Endothelial cell of umbilical vein (primary cell): ENCODE measurements at places on chromosomes 2 and 18. TPM values are rescaled to one million over a fixed set of nuclear protein-coding genes. Genes with fewer than 3 reads are reported as not detected.
A peak's percentile ranks its signal among the peaks of the same experiment; 100 is the strongest.

DNA sequence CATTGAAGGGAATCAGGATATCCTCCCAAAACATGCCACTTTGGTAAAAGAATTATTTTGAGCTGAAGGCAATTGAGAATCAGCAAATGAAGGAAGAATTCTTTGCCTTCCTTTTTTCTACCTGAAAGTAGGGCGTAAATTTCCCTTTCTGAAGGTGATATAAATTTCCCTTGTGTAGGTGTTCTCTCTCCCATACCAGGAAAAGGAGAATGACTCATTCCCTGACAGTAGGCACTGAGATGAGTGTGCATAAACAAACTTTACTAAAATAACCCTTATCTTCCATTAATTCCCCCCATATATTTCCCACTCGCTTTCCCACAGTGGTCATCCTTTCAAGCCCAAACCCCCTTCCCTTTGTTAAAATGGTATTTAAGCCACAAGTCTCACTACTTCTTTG, 1339.0 kb downstream of the LRP1B start:
- H3K4me1 ChIP-seq, result no peaks in the 10 kb centered on the region
- H3K27me3 ChIP-seq, result no peaks in the 10 kb centered on the region
- H3K27ac ChIP-seq, result no peak overlapping the region

The DCDC2C gene
- total RNA-seq, result not detected in 2 replicates

The ATOH8 gene
- 12.7 and 12.8 TPM in 2 replicates for total RNA-seq

The DYSF gene
- 134 and 152 TPM in 2 replicates for total RNA-seq

- H3K27me3 ChIP-seq, result no peaks in the 10 kb centered on the region
- no peak for DNase-seq
- H3K27ac ChIP-seq, result no peak overlapping the region
- no peaks in the 10 kb centered on the region for H3K36me3 ChIP-seq
- no peak overlapping the region for H3K4me3 ChIP-seq
- H3K4me1 ChIP-seq, result peaks cover 37% of the 10 kb centered on the region
Measured at GRCh38 chr2:100783987-100784386, 36.0 kb upstream of the NPAS2 start.

The GIGYF2 gene
- 54.2 and 56.4 TPM in 2 replicates for total RNA-seq

GRCh38 chr2:120887741-120888231, 152.1 kb downstream of the GLI2 start:
- no peak overlapping the region for H3K4me3 ChIP-seq
- no peak overlapping the region for H3K27ac ChIP-seq
- H3K4me1 ChIP-seq, result no peaks in the 10 kb centered on the region
- peaks cover 10% of the 10 kb centered on the region for H3K27me3 ChIP-seq
- no peak for DNase-seq

The SERPINB11 gene
- total RNA-seq, result not detected in 2 replicates

The ESCO1 gene
- 9.1 and 12.0 TPM in 2 replicates for total RNA-seq

DNA sequence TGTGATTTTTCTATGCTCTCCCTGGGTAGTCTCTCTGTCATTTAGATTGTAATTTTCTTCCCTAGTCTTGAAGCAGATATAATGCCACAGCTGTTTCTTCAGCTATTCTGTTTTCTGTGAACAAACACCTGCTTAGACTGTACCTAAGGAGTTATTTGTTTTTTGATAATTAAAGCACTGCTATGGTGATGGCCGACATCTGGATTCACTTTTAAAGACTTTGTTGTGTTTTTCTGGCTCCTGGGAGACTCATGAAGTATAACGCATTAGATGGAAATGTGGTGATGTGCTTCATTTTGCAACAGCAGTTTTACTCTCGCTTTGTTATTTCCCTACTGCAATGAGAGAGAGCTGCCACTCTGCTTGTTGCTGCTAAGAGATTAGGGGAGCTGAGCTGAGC, 15.7 kb upstream of the C2orf69 start:
- H3K36me3 ChIP-seq, result no peaks in the 10 kb centered on the region
- H3K27ac ChIP-seq, result no peak overlapping the region
- no peaks in the 10 kb centered on the region for H3K27me3 ChIP-seq

- no peak overlapping the region for H3K4me3 ChIP-seq
- no peaks in the 10 kb centered on the region for H3K36me3 ChIP-seq
- no peaks in the 10 kb centered on the region for H3K27me3 ChIP-seq
- H3K27ac ChIP-seq, result peak overlapping the region; percentile 73
Measured at GRCh38 chr2:188381614-188382013, 89.9 kb downstream of the GULP1 start.

DNA sequence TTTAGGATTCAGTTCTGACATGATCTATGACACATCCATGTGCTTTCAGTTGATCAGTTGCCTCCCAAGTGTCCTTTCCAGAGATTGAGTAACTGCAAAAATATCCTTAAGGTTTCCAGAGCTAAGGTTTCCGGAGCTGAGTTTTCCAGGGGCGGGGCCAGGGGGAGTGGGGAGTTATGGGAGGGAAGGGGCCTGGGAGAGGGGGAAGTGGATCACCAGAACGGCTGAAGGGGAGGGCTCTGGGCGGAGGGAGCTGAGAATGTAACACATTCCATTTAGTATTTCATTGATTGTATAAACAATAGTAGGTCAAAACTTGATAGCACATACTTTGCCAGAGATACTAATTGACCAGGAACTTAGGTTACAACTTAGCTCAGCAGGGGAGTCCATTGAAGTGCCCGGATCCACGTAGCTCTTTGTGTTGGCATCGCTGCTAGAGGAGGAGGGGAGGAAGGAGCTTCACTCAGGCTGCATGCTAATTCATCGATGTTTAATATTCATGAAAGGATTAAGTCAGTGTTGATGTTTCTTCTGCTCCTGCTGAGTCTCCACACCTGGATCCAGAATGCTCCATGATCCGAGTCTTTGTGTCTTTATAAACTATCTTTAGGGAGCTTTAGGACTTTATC, 289.8 kb downstream of the ALPK2 start:
- H3K4me1 ChIP-seq, result peaks cover 15% of the 10 kb centered on the region
- peak; percentile 73 for DNase-seq
- peaks cover 5% of the 10 kb centered on the region for H3K36me3 ChIP-seq
- peak overlapping the region; percentile 25 for H3K27ac ChIP-seq
- no peaks in the 10 kb centered on the region for H3K27me3 ChIP-seq
- peak overlapping the region; percentile 15 for H3K4me3 ChIP-seq

The C2orf66 gene
- total RNA-seq, result 0.27 and 0.39 TPM in 2 replicates

The CCBE1 gene
- total RNA-seq, result not detected in 2 replicates

DNA sequence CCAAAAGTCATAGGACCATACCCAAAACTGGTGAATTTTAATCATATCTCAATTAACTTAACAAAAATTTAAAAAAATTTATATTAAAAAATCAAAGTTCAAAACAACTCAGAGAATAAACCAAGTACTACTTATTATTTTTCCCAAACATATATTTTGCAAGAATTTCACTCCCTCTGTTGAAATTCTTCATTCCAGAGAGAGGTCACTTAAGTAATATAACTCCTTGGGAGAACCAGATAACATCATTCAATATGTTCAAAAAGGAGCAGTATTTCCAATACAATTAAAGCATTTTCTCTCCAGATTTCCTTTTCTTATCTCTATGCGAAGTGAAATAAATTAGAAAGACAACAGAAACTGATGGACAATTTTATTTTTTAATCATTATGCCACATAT, 165.9 kb upstream of the RND3 start:
- H3K27ac ChIP-seq, result no peak overlapping the region
- no peaks in the 10 kb centered on the region for H3K36me3 ChIP-seq
- DNase-seq, result no peak
- H3K4me3 ChIP-seq, result no peak overlapping the region
- no peaks in the 10 kb centered on the region for H3K27me3 ChIP-seq
- no peaks in the 10 kb centered on the region for H3K4me1 ChIP-seq

GRCh38 chr2:31228717-31229116, 5.2 kb upstream of the EHD3 start:
- no peaks in the 10 kb centered on the region for H3K4me1 ChIP-seq
- no peak overlapping the region for H3K4me3 ChIP-seq
- H3K27me3 ChIP-seq, result peaks cover 6% of the 10 kb centered on the region
- no peaks in the 10 kb centered on the region for H3K36me3 ChIP-seq

The RNF144A gene
- total RNA-seq, result 19.7 and 28.8 TPM in 2 replicates

The FER1L5 gene
- total RNA-seq, result not detected in 2 replicates

The XIRP2 gene
- total RNA-seq, result 0.18 and 0.66 TPM in 2 replicates

DNA sequence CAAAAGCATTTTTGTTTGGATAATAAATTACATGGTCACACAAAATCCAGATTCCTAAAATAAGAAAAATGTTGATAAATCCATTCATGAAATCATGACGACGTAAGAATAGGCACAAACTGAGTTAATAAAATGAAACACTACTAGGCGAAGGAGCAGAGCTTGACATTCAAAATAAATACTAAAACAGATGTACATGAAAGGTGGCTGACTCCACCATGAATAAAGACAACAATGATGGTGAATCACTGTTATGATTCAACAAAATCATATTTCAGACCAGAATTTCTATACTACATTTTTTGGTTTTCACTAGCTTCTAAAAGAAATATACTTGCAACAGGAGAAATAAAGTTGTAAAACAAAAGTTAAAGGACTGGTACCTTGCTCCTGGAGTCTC, 122.0 kb upstream of the RNU4ATAC start:
- no peaks in the 10 kb centered on the region for H3K27me3 ChIP-seq
- DNase-seq, result peak; percentile 29
- H3K4me3 ChIP-seq, result no peak overlapping the region
- H3K27ac ChIP-seq, result no peak overlapping the region
- peaks cover 13% of the 10 kb centered on the region for H3K36me3 ChIP-seq
- peaks cover 6% of the 10 kb centered on the region for H3K4me1 ChIP-seq

- DNase-seq, result no peak
- H3K27me3 ChIP-seq, result no peaks in the 10 kb centered on the region
- no peaks in the 10 kb centered on the region for H3K4me1 ChIP-seq
- no peak overlapping the region for H3K27ac ChIP-seq
Measured at GRCh38 chr2:152352616-152353015, 17.6 kb downstream of the FMNL2 start.

GRCh38 chr18:51490417-51490816, 292.9 kb upstream of the MEX3C start:
- no peak overlapping the region for H3K4me3 ChIP-seq
- H3K36me3 ChIP-seq, result no peaks in the 10 kb centered on the region
- no peaks in the 10 kb centered on the region for H3K27me3 ChIP-seq
- no peaks in the 10 kb centered on the region for H3K4me1 ChIP-seq

DNA sequence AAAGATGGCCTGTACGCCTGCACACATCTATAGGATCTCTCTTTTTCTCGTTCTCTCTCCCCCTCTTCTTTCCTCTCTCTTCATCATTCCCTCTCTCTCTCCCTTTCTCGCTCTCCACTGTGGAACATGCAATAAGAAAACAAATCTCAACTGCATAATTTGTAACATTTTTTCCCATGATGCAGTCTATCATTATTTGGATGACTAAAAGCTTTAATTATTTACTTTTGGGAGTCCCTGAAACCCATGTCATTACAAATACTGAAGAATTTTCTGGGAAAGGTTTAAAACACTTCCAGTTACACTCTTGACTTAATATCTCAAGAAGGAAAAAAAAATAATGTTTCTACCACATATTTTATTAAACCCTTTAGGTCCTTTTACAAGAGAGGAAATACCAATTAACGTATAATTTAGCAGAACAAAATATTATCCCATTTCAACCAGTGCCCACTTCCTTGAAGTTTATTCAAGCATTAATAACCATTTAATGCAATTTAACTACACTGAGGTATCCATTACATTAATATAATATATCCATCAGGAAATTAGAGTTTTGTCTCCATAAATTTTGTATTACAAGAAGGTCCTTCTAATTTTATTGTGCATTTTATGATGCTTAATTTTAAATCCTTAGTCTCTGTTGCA, 1615.2 kb upstream of the ACVR2A start:
- no peak overlapping the region for H3K4me3 ChIP-seq
- DNase-seq, result no peak
- no peaks in the 10 kb centered on the region for H3K27me3 ChIP-seq
- H3K36me3 ChIP-seq, result no peaks in the 10 kb centered on the region
- H3K4me1 ChIP-seq, result no peaks in the 10 kb centered on the region
- no peak overlapping the region for H3K27ac ChIP-seq
